Activated CD8-positive, alpha-beta memory T cell treated with anti-CD3 and anti-CD28 coated beads for 1 hour (primary cell): ENCODE measurements at places on chromosomes 7 and 10.

- no peak for DNase-seq
These were observed 35.0 kb downstream of the ENTPD1 start for GRCh38 chr10:95790982-95791381.

DNA sequence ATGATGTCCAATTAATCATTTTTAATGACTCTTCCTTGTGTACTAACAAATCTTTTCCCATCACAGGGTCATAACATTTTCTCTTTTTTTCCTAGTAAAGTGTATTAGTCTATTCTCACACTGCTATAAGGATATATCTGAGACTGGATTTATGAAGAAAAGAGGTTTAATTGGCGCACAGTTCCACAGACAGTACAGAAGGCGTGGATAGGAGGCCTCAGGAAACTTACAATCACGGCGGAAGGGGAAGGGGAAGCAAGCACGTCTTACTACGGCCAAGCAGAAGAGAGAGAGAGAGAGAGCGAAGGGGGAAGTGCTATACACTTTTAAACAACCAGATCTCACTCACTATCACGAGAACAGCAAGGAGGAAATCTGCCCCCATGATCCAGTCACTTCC is 359.4 kb upstream of the NFE2L3 start:
- DNase-seq = no peak

GRCh38 chr10:101238732-101239105 is 9.5 kb upstream of the LBX1 start:
- DNase-seq = no peak

- no peak for DNase-seq
These were observed 10.5 kb downstream of the SKAP2 start for GRCh38 chr7:26853788-26854393.

- DNase-seq = no peak
These were observed 24.9 kb downstream of the PRLHR start for GRCh38 chr10:118570591-118570990.

- DNase-seq = no peak
These were observed 33.8 kb upstream of the ITGB8 start for GRCh38 chr7:20296901-20297300.

DNA sequence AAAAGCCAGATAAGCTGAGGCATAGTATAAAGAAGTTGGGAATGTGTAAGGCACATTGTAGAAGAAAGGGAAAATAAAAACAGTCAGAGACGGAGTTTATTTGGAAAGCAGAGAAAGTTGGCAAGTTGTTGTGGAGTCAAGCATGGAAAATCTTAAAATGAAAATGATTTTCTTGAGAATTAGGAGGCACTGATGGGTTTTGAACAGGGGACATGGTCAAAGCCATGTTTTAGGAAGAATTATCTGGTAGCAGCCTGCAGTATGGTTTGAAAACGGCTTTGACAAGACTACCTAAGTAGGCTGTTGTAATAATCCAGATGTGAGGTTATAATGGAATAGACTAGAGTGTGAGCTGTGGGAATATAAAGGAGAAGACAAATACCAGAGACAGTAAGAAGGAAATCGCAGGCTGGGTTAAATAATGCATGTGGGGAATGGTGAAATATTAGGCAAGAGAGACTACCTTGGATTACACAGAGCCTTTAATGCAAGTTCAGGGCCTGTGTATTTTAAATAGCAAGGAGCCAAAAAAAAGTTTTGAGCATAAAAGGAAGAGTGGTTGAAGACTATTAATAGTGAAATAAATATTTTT is 130.4 kb upstream of the MEOX2 start:
- DNase-seq = no peak

- DNase-seq = peak; percentile 28
These were observed 8.7 kb upstream of the BHLHA15 start for GRCh38 chr7:98202367-98203195.
